ENCODE measurements at places on chromosomes 7 and 10. TPM values are rescaled to one million over a fixed set of nuclear protein-coding genes. Genes with fewer than 3 reads are reported as not detected.

Gene PON1
- not detected for total RNA-seq

- no peaks in the 10 kb centered on the region for H3K36me3 ChIP-seq
- no peak overlapping the region for H3K4me3 ChIP-seq
- no peak for DNase-seq
- H3K27me3 ChIP-seq: no peaks in the 10 kb centered on the region
Observed at GRCh38 chr7:50664461-50664922, 99.3 kb upstream of the DDC start.

DNA sequence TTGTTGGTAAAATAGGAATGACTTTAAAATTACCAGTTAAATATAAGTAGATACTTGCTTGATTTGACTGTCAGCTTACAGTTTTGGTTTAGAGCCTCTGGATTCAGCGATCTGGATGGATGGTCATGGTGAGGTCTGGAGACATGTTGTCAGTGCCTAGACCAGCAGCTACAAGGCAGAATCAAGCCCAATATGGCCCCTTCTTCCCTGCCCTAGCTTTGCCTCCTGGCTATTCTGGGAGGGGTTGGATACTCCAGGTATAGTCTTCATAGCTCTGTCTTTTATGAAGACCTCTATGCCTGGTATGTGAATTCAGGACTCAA, 166.5 kb upstream of the VIPR2 start:
- H3K36me3 ChIP-seq: no peaks in the 10 kb centered on the region
- no peak overlapping the region for H3K4me3 ChIP-seq
- H3K4me1 ChIP-seq: no peaks in the 10 kb centered on the region

DNA sequence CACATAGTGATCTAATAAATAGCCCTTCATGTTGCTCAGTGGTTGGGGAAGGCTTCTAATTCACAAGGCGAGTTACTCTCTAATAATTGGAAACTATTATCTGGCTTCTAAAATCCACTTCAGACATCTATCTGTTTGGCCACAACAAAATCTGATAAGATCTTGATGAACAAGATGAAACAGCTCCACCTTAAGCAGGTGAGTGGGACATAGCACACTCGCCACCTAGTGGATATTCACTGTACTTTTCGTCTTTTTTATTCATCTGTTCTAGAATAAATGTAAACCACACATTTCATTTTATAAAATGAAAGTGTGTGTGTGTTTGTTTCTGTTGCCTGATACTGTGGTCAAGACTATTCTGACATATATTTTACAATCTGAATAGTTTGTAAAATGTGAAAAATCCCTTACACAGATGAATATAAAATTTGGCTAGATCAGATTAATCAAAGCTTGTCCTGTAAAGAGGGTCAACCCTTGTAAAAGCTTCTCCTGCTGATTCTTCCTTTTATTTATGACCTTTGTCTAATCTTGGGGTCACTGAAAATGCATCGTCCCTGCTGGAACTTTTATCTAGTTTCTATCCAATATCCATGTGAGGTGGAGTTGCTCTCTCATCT, 26.5 kb upstream of the CNTNAP2 start:
- H3K36me3 ChIP-seq: no peaks in the 10 kb centered on the region
- H3K4me3 ChIP-seq: no peak overlapping the region
- H3K27me3 ChIP-seq: no peaks in the 10 kb centered on the region
- no peaks in the 10 kb centered on the region for H3K4me1 ChIP-seq
- peak; percentile 27 for DNase-seq

DNA sequence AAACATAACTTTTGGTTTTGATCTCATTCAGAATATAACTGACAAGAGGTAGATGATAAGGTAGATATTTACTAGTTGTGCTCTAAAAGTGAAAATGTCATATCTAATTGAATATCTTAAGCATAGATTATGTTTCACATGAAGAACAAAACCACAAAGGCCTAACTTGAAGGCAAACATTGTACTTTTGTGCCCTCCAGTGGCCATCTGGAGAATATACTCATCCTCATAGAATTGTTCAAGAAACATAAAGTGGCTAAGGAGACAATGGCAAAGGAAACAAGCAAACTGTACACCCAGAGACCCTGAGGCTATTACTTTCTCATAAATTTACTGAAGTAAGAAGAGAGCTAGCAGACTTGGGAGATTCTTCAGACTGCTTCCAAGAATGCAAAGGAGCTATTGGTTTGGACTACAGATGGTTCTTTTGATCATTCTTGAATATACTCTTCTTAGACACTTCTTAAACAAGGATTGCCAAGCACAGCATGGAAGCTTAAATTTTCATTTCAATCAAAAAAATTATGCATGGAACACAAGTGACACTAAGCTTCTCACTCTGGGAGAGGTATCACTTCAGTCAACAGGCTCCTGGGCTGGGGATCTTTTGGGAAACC, 98.2 kb upstream of the DKK1 start:
- peak; percentile 33 for DNase-seq
- no peak overlapping the region for H3K27ac ChIP-seq
- H3K27me3 ChIP-seq: no peaks in the 10 kb centered on the region
- no peaks in the 10 kb centered on the region for H3K4me1 ChIP-seq
- no peak overlapping the region for H3K4me3 ChIP-seq

DNA sequence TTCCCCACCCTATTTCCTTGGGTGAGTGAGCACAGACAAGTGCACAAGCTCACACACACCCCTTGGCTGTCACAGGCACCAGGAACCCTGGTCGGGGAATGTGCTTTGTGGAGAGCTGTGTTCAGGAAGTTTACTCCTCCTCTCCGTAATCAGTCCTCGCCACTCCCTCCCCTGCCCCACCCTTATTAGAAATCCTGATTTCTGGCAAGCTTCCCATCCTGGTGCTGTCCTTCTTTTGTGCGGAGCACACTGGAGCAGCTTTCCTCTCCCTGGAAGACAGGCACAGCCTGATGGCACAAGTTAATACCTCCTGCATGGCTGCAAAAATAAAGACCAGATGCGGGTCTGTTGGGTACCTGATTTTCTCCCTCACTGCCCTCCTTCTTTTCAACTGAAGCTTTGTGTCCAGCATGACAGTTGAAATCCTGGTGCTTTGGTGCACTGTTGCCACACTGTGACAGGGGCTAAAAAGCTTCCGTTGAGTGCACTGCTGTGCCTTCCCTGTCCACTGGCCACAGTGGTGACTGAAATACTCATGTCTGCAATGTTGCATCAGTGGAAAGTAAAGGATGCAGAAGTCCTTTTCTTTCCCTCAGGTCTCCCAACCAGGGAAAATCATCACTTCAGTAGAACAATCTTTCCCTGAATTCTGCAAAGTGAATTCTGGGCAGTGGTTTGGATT, 55.0 kb downstream of the LRRC4 start:
- no peak for DNase-seq
- H3K27ac ChIP-seq: no peak overlapping the region
- H3K36me3 ChIP-seq: peaks cover 4% of the 10 kb centered on the region
- no peak overlapping the region for H3K4me3 ChIP-seq
- no peaks in the 10 kb centered on the region for H3K4me1 ChIP-seq

- H3K36me3 ChIP-seq: no peaks in the 10 kb centered on the region
- H3K4me3 ChIP-seq: no peak overlapping the region
- H3K4me1 ChIP-seq: no peaks in the 10 kb centered on the region
Observed at GRCh38 chr10:101441541-101442455, 87.8 kb downstream of the BTRC start.

Measured in CD4-positive, alpha-beta memory T cell (primary cell).